Ovary (tissue), 10 donors: ENCODE measurements at places on chromosomes 12 and 14. TPM values are rescaled to one million over a fixed set of nuclear protein-coding genes. Genes with fewer than 3 reads are reported as not detected.

- no peak overlapping the region for H3K4me3 ChIP-seq
- H3K4me1 ChIP-seq = no peaks in the 10 kb centered on the region
- no peak overlapping the region for H3K27ac ChIP-seq
- H3K36me3 ChIP-seq = no peaks in the 10 kb centered on the region
- no peak for DNase-seq
Observed at GRCh38 chr14:106286697-106287290, 760.4 kb downstream of the TMEM121 start.

- no peaks in the 10 kb centered on the region for H3K36me3 ChIP-seq
- peaks cover 4% of the 10 kb centered on the region for H3K4me1 ChIP-seq
- no peak for DNase-seq
- H3K4me3 ChIP-seq = no peak overlapping the region
- no peaks in the 10 kb centered on the region for H3K27me3 ChIP-seq
Observed at GRCh38 chr12:92107094-92107493, 38.6 kb downstream of the BTG1 start.

Gene RPL10L
- not detected for total RNA-seq

Gene PRR4
- 1.3 TPM for total RNA-seq

DNA sequence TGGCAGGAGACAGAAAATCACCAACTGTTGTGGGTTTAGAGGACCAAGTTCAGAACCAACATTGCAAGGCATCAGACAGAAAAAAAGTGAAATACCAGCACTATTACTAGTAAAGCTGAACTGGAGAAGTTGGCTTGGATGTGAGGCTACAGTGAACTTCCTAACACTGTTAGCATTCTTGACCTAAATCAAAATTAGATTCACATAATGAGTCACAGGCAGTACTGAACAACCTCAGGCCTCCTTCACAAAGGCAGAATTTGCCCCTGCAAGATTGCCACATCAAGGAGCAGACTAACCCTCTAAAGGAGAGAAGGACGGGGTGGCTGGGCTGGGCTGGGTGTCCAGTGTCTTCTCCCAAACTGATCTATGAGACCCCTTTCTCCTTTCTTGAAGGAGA, 539.7 kb downstream of the SNAPC1 start:
- no peaks in the 10 kb centered on the region for H3K27me3 ChIP-seq
- H3K4me3 ChIP-seq = no peak overlapping the region
- H3K4me1 ChIP-seq = no peaks in the 10 kb centered on the region
- DNase-seq = no peak

DNA sequence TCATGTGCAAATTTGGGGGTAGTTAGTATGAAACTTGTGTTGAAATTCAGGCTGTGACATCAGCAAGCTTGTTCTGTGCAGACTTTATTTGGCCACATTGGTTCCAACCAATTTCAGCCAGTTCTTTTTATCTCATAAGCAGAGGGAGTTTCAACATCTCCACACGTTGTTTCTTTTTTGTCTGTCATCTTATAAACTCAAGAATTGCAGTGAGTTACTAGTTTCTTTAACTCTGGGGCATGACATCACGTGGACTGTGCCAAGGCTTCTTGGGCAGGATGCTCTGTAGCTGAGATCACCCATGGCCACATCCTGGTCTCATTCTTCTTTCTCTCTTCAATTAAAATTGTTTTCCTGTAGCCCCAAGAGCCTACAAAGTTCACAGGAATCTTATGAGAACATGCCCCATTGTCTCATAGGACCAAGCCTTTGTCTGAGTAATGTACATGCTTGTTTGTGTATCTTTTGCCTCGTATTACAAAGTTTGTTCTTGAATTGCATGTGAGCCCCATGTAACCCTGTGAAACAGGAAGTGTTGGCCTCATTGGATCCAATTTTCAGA, 982.0 kb upstream of the TMEM132C start:
- no peaks in the 10 kb centered on the region for H3K36me3 ChIP-seq
- H3K27me3 ChIP-seq = no peaks in the 10 kb centered on the region
- H3K27ac ChIP-seq = no peak overlapping the region
- no peak overlapping the region for H3K4me3 ChIP-seq
- H3K4me1 ChIP-seq = no peaks in the 10 kb centered on the region

DNA sequence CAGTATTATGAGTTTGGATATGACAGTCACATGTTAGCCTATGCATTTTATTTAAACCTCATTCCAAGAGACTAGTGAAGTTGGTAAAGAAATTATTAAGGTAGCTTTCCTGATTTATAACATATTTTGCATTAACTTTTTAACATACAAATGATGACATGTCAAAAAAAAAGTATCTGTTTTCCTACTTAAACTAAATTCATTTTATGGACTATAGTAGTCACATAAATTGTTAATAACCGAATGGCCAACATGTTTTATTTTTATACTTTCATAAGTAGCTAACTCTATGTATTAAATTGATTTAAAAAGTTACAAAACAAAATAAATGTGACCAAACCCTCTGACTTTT, 14.7 kb downstream of the TAOK3 start:
- no peak overlapping the region for H3K4me3 ChIP-seq
- H3K36me3 ChIP-seq = no peaks in the 10 kb centered on the region
- no peak for DNase-seq
- H3K4me1 ChIP-seq = peaks cover 2% of the 10 kb centered on the region
- H3K27me3 ChIP-seq = no peaks in the 10 kb centered on the region

GRCh38 chr12:121240484-121241101, 30.7 kb downstream of the P2RX4 start:
- H3K27me3 ChIP-seq = no peaks in the 10 kb centered on the region
- no peaks in the 10 kb centered on the region for H3K36me3 ChIP-seq
- peaks cover 9% of the 10 kb centered on the region for H3K4me1 ChIP-seq
- H3K27ac ChIP-seq = peak overlapping the region; percentile 66
- peak overlapping the region; percentile 16 for H3K4me3 ChIP-seq
- peak; percentile 94 for DNase-seq

GRCh38 chr14:71289536-71289935, 382.3 kb downstream of the PCNX1 start:
- no peaks in the 10 kb centered on the region for H3K36me3 ChIP-seq
- no peak for DNase-seq
- H3K27me3 ChIP-seq = no peaks in the 10 kb centered on the region

Gene SOX5
- 21.4 TPM for total RNA-seq

Gene AICDA
- total RNA-seq = not detected

DNA sequence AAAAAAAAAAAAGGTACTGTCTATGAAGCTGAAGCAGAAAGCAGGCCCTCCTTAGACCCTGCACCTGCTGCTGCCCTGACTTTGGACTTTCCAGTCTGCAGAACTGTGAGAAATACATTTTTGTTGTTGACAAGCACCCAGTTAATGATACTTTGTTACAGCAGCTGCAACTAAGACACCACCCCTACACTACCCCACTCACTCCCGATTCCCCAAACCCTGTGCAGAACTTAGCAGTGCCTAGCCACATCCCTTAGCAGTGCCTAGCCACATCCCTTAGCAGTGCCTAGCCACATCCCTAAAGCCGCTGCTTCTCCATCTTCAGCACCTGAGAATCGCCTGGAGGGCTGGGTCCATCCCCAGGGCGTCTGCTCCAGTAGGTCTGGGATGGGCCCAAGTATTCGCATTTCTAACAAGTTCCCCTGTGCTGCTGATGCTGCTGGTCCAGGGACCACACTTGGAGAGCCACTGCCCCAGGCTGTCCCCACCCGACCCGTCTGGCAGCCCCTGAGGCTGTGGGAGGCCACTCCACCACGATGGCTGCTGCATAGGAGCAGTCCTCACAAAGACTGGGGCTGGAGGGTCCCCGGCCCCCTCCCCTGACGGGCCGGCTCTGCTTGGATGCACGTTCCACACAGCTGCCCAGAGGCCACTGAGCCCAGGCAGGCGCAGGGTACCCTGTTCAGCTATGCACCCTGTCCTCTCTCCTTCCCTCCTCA, 10.8 kb upstream of the PPP1R13B start:
- no peak overlapping the region for H3K27ac ChIP-seq
- H3K27me3 ChIP-seq = no peaks in the 10 kb centered on the region
- no peak overlapping the region for H3K4me3 ChIP-seq
- peaks cover 12% of the 10 kb centered on the region for H3K4me1 ChIP-seq
- DNase-seq = no peak

Gene EMP1
- total RNA-seq = 42.1 TPM

DNA sequence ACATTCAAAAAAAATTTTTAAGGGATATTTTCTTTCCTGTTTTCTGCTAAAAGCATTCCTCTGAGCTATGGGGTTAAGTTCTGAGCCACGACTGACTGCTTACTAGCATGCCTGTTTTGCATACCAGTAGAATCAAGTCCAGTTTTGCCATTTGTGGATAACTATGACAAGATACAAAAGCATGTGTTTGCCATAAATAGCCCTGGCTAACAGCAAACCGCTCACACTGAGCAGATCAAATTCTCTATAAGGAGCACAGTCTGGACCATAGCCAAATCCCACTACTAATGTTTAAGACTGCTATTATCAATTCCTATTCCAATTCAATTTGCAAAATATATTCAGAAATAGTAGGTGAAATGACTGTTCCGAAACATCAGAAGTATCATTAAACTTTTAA, 3.2 kb downstream of the CFL2 start:
- H3K27me3 ChIP-seq = no peaks in the 10 kb centered on the region
- no peak overlapping the region for H3K27ac ChIP-seq
- H3K4me3 ChIP-seq = no peak overlapping the region
- DNase-seq = no peak
- H3K36me3 ChIP-seq = no peaks in the 10 kb centered on the region

Gene SLC6A12
- 0.24 TPM for total RNA-seq

DNA sequence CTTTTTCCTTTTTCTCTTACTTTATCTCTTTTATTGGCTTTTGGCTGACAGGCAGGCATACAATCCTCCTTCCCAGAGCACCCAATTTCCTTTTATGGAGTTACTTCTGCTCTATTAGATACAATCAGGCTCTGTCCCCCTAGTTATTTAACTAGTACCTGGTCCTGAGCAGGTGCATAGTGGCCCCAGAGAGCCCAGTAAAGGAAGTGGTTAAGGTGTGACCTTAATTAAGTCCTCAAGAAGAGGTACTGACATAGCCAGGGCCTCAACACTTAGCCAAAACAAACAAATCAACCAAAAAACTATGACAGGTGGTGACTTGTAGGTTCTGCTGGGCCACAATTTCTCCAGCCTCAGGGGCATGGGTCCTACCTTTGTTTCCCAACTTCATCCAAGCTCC, 82.9 kb downstream of the CCDC60 start:
- H3K27ac ChIP-seq = no peak overlapping the region
- no peak overlapping the region for H3K4me3 ChIP-seq
- DNase-seq = no peak
- no peaks in the 10 kb centered on the region for H3K36me3 ChIP-seq

GRCh38 chr14:60195179-60195810, 30.1 kb upstream of the DHRS7 start:
- H3K27ac ChIP-seq = no peak overlapping the region
- H3K27me3 ChIP-seq = no peaks in the 10 kb centered on the region
- DNase-seq = no peak
- H3K4me3 ChIP-seq = no peak overlapping the region
- H3K4me1 ChIP-seq = no peaks in the 10 kb centered on the region

DNA sequence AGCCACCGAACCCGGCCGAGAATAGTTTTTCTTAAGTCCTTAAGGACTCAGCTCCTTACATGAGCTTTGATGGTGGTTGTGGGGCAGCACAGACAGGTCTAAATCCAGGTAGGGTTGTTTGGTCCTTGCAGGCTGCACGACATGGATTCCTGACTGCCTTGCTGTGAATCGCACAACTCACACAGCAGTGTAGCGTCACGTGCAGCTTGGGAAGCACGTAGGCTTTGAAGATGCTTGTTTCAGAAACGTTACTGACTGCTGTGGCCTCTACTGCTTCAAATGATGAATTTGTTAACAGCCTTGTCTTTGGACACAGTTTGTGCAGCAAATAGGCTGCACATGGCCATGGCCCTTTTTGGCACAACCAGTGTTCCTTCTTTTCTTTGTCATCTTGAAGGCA, 29.9 kb downstream of the ZBTB42 start:
- H3K36me3 ChIP-seq = no peaks in the 10 kb centered on the region
- no peak overlapping the region for H3K27ac ChIP-seq
- H3K4me3 ChIP-seq = no peak overlapping the region
- no peak for DNase-seq

Gene OVCH1
- total RNA-seq = not detected

- no peak overlapping the region for H3K4me3 ChIP-seq
- no peaks in the 10 kb centered on the region for H3K4me1 ChIP-seq
- H3K27me3 ChIP-seq = no peaks in the 10 kb centered on the region
- no peaks in the 10 kb centered on the region for H3K36me3 ChIP-seq
- H3K27ac ChIP-seq = no peak overlapping the region
Observed at GRCh38 chr14:28661171-28661772, 105.3 kb upstream of the FOXG1 start.

- H3K36me3 ChIP-seq = no peaks in the 10 kb centered on the region
- DNase-seq = no peak
- H3K4me3 ChIP-seq = no peak overlapping the region
- H3K4me1 ChIP-seq = peaks cover 24% of the 10 kb centered on the region
- no peaks in the 10 kb centered on the region for H3K27me3 ChIP-seq
- H3K27ac ChIP-seq = no peak overlapping the region
Observed at GRCh38 chr14:68687746-68688145, 105.1 kb downstream of the ZFP36L1 start.

Gene SELPLG
- total RNA-seq = 2.9 TPM

Gene MAP4K5
- 69.8 TPM for total RNA-seq

DNA sequence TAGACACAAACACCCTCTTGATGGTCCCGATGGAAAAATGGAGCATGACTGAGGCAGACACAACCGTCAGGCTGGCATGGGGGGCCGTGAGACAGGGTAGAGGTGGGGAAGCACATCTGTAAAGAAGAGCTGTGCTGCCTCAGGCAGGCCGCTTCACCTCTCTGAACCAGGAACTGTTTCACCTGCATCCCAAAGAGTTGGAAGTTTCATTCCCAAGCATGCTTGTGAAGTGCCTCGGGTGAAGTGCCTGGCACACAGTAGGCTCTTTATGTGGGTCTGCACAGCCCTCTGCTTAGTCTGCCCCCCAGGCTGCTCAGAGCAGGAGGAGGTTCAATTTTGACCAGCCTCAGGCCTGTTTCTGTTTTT, 685 bp upstream of the SERPINA1 start:
- no peak for DNase-seq
- no peaks in the 10 kb centered on the region for H3K36me3 ChIP-seq
- no peak overlapping the region for H3K4me3 ChIP-seq
- H3K27ac ChIP-seq = no peak overlapping the region

Gene PZP
- total RNA-seq = 0.13 TPM

Gene RAD9B
- total RNA-seq = 1.4 TPM

GRCh38 chr12:125340791-125341190, 275.6 kb downstream of the AACS start:
- H3K4me1 ChIP-seq = no peaks in the 10 kb centered on the region
- H3K36me3 ChIP-seq = no peaks in the 10 kb centered on the region
- DNase-seq = no peak
- H3K27me3 ChIP-seq = no peaks in the 10 kb centered on the region
- no peak overlapping the region for H3K4me3 ChIP-seq

Gene DHRS4
- total RNA-seq = 25.4 TPM

Gene SMIM41
- total RNA-seq = 4.0 TPM

- H3K4me1 ChIP-seq = no peaks in the 10 kb centered on the region
- no peak overlapping the region for H3K4me3 ChIP-seq
- H3K36me3 ChIP-seq = no peaks in the 10 kb centered on the region
- no peak overlapping the region for H3K27ac ChIP-seq
- no peaks in the 10 kb centered on the region for H3K27me3 ChIP-seq
- DNase-seq = no peak
Observed at GRCh38 chr14:83461521-83461920, 1927.9 kb upstream of the SEL1L start.
